ENCODE measurements at places on chromosomes 1 and 21.

DNA sequence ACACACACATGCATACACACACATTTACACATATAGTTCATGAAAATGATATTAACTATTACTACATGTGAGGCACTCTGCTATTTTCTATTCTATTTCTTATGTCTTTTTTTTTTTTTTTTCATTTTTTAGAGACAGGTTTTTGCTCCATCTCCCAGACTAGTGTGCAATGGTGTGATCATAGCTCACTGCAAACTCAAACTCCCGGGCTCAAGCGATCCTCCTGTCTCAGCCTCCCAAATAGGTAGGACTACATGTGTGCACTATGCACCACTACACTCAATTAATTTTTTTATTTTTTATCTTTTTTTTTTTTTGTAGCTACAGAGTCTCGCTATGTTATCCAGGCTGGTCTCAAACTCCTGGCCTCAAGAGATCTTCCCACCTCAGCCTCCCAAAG lies 48.8 kb upstream of the RAB4A start:
- DNase-seq: no peak

- no peak for DNase-seq
Observed at GRCh38 chr1:94033849-94034248, 87.1 kb downstream of the ABCA4 start.

DNA sequence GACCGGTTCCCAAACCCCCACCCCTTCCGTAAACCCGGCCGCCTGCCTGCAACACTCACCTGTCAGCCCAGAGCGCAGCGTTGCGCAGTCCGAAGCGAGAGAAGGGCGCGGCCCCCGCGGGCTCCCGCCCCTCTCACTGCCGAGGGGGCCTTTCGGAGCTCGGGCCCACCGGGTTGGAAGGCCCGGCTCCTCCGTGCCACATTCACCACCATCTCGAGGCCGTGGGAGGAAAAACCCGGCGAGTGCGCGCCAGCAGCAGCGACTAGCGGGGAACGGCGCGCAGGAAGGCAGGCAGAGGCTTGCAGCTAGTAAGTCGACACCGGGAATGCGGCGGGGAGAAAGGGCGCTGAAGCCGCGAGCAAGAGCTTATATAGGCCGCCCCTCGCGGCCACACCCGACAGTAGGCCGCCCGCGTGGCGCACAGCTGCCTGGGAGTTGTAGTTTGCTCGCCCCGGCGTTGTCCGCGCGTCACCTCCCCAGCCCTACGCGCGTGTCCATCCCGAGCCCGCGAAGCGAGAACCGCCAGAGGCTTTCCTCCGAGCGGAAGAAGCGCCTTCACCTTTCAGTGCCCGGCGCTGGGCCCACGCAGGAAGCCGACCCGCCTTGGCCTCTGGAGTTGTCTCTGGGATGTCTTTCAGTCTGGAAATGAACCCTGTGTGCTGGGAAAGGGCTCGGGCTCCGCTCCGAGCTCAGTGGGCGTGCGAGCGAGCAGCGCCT lies 10.4 kb upstream of the RAB42 start:
- DNase-seq: peak; percentile 94

DNA sequence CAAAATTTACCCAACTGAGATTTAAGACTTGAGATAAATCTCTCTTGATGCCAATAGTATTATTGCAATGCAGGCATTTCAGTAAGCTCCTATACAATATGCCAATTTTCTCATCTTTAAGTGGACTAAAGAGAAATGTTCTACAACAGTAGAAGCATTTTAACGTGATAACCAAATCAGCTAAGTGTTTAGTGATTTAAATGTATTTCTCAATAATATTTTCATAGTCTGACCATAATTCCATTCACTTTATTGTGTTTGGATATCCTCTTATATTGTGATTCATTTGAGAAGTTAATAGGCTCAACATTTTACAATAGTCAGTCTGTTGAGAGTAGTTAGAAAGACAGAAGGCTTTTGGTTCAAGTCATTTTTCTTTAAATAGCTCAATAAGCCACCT lies 44.6 kb upstream of the DR1 start:
- DNase-seq: no peak

DNA sequence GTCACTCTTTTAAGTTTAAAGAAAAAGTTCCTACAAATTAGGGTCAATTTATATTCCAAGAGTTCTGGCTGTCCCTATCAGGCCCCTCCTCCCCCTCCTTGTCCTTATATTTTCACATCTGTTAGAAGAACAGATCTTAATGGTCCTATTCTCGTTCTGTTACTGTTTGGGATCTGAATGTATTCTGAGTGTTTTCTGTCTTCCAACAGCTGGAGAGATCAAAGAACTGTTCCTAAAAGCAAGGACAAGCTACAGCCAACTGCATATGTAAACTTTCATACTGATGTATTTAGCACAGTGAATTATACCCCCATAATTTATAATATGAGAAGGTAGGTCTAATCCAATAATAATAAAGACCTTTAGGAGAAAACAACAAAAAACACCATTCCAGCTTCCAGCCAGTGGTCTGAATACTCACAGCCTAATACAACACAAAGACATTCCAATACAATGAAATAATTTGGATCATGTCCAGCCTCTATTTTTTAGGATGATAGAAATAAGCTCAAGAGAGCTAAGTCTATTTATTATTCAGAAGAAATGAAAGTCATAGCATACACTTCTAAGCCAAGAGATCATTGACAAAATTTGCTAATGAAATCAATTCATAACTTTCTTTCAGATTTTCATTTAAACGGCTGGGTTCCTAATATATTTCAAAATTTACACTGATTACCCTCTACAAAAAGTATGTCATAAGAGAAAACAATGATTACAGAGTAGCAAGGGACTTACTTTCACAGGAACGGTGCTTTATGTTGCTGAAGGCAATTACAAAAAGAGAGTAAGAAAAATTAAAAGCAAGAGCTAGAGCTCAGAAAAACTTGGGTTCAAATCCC lies 25.3 kb downstream of the WLS start:
- no peak for DNase-seq

DNA sequence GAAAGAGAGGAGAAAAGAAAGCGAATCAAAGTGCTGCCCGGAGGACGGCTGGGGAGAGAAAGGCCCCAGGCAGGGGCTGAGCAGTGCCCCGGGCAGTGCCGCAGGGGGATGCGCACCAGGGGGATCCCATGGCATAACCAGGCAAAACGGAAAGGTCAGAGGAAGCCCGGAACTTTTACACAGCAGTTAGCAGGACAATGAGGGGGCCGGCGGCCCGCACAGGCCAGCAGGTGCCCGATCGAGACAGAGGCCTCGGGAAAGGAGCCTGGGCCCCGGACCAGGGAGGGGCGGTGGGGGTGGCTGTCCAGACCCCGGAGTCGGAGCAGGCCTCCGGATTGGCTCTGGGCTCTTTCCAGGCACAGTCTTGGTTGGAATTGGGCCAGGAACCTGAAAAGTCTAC lies 86.8 kb downstream of the CASZ1 start:
- no peak for DNase-seq

DNA sequence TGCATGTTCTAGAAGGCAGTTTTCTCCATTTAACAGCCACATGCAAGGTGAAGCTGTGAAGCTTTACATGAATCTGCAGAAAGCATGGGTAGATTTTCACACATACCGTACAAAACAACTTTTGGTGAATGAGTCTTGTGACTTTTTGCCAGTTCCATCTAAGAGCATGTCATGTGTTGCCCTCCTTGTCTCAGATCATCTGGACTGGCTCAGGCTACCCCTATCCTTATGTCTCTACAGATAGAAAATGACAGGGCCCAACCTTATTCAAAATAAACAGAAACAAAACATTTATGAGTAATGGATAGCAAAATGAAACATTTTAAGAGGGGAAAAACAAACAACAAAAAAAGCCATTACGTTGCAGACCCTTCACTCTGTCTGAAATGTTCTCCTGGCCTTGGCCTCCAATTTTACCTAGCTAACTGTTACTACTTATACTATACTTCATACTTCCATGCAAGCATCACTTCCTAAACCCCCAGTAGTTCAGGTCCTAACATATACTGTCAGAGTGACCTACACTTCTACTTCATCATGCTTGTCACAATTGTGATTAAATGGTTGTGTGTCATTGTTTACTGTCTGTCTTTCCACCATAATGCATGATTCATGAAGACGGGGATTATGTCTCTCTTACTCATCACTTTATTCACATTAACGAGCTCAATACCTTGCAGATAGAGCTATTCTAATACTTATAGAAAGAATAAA lies 39.0 kb downstream of the LRRC8C start:
- DNase-seq: no peak

DNA sequence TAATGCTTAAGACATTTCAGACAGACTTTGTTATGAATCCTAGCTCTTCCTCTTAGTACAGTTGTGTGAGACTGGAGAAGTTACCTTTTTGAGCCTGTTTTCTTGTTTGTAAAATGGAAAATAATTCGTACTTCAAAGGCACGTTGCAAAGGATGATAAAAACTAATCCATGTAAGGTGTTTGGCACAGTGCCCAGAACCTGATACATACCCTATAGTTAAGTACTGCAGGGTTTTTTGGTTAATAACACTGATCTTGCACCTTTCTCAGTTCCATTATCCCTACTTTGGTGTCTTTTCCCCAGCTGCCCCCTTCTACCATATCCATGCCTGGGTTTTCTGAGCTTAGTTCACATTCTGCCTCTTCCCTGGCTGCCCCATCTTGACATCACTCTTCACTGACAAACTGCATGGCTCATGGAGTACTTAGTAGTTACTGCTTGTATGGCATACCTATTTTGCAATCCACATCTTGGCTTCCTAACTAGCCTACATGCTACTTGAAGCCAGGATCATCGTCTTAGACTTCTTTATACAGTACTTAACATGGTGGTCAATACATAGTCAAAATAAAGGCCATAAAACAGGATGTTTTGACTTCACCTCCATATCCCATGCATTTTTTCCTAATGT lies 10.1 kb downstream of the CCDC185 start:
- no peak for DNase-seq

GRCh38 chr1:58650141-58650540 lies 49.7 kb downstream of the MYSM1 start:
- DNase-seq: no peak

DNA sequence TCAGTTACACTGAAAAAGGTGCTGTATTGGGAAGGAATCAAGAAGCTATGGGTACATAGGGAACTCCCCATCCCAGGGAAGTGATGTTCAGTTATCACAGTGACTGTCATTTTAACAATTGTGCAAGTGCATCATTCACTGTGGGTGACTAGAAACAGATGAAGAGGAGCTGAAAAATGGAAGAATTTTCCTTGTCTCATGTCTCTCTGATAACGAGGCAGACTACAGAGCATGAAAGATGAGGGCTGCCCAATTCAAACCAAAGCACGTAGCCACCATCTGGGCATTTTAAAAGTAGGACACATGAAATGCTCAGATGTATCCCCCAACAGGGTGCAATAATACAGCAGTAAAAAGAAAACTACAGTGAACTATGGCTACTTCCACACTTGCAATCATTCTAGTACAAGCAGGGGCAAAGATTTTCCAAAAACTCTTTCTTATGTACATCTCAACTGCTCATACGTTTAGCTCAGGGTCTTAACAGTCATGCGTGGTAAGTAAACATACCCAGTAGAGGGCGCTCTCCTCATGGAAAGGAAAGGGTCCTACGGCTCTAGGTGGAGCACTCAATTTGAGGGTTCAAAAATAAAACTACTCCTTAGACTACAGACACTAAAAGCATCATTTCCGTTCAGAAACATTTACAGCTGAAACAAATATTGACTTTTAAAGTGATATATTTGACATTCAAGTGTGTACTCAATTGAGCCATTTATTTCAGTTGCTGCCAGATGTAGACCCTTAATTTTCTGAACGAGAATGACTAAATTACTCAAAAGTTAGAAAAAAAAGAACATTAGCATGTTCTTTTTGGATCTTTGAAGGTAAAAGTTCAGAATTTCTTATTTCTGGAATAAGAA lies 143.2 kb downstream of the KCTD3 start:
- DNase-seq: no peak

GRCh38 chr1:246160905-246161304 lies 346.2 kb downstream of the SMYD3 start:
- no peak for DNase-seq

DNA sequence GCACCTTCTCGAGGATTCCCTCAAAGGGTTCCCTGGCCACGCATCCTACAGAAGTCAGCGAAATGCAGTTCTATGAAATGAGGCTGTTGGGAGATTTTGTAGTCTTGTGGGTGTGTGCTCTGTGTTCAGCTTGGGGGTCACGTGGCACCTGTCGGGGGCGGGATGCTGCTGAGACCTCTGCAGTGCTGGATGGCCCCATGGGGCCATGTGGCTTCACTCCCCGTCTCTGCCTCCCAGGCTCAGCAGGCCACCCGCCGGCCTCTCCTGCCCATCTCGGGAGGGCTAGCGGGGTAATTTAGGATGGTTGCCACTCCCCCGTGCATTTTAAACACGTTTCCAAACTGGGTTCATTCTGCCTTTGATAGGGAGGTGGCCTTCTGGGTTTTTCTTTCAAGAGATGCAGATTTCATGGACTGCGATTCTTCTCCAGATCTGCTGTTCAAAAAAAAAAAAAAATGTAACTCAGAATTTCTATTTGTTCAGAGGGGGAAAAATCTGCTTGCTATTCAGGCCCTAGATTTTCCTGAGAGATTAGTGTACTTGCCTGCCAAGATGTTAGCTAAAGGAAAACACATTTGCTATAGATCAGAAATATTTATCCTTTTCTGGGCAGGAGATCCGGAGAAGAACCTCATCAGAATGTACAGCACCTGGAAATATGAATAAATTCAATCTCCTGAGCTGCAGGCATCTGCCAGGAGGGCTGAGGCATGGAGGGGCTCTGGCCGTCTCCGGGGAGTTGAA lies 277.2 kb upstream of the VAMP3 start:
- no peak for DNase-seq

DNA sequence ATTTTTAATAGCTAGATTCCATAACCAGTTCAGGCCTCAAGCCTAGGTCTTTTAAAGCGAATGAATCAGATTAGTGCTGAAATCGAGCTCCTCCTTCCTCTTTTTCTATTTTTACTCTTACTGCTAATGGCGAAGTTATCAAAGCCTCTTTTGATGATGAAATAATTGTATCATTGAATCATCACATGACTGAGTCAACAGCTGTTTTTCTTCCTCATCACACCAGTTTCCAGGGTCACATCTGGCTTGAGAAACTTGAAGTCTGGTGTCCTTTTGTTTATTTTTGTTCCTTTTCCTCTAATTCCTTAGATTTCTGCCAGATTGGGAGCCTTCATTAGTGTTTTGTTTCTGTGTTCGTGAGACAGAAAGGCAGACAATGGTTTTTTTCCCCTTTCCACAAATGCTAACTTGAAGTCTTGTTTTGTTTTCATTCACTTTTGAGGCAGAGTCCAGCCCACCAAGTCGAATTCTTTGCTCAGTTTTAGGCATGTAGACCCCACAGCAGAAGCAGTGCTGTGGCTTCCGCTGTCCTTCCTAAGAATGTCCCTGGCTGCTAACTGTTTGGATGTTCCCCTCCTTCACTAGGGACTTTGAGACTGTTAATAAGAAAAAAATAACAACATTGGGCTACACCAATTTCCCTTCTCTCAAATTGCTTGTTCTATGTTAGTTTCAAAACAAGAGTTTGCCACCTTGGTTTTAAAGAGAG lies 51.9 kb upstream of the FMOD start:
- no peak for DNase-seq
